ENCODE measurements at places on chromosomes 12 and 14. TPM values are rescaled to one million over a fixed set of nuclear protein-coding genes. Genes with fewer than 3 reads are reported as not detected.

- no peaks in the 10 kb centered on the region for H3K36me3 ChIP-seq
- no peaks in the 10 kb centered on the region for H3K4me1 ChIP-seq
- peak; percentile 65 for DNase-seq
- H3K27me3 ChIP-seq, result no peaks in the 10 kb centered on the region
- peak overlapping the region; percentile 53 for H3K4me3 ChIP-seq
- H3K27ac ChIP-seq, result peak overlapping the region; percentile 80
Measured at GRCh38 chr14:36662543-36663403, 1.1 kb downstream of the PAX9 start.

- no peak for DNase-seq
- H3K27me3 ChIP-seq, result no peaks in the 10 kb centered on the region
- H3K36me3 ChIP-seq, result no peaks in the 10 kb centered on the region
- H3K4me3 ChIP-seq, result no peak overlapping the region
- no peaks in the 10 kb centered on the region for H3K4me1 ChIP-seq
- no peak overlapping the region for H3K27ac ChIP-seq
Measured at GRCh38 chr12:13462450-13462849, 265.9 kb downstream of the EMP1 start.

DNA sequence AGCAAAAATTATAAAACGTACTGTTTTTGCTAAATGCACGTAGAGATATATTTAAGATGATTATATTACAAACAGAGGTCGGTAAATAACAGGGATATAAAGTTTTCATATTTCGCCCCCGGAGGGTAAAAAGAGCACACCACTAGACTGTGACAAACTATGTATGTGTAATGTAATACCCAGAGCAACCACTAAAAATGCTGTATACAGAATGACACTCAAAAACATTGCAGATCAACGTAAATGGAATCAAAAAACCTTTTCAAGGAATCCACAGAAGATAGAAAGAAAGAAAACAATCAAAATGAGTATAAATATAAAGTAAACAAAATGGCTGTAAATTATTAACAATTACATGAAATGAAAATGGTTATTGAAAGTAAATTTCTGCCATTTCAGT lies 37.6 kb upstream of the PRB4 start:
- H3K4me1 ChIP-seq, result no peaks in the 10 kb centered on the region
- no peaks in the 10 kb centered on the region for H3K27me3 ChIP-seq
- H3K27ac ChIP-seq, result no peak overlapping the region
- no peaks in the 10 kb centered on the region for H3K36me3 ChIP-seq

- H3K4me1 ChIP-seq, result no peaks in the 10 kb centered on the region
- H3K4me3 ChIP-seq, result no peak overlapping the region
- DNase-seq, result no peak
- no peak overlapping the region for H3K27ac ChIP-seq
Measured at GRCh38 chr12:128779901-128780300, 43.9 kb downstream of the SLC15A4 start.

- no peaks in the 10 kb centered on the region for H3K36me3 ChIP-seq
- no peaks in the 10 kb centered on the region for H3K27me3 ChIP-seq
- H3K4me3 ChIP-seq, result peak within 1 kb of the TSS; percentile 48
Measured at GRCh38 chr12:51391283-51392123, at the start of gene GALNT6. TSS of gene GALNT6 (minus strand) at chr12:51391406. CDS start at chr12:51379781, 11,625 bp downstream.

DNA sequence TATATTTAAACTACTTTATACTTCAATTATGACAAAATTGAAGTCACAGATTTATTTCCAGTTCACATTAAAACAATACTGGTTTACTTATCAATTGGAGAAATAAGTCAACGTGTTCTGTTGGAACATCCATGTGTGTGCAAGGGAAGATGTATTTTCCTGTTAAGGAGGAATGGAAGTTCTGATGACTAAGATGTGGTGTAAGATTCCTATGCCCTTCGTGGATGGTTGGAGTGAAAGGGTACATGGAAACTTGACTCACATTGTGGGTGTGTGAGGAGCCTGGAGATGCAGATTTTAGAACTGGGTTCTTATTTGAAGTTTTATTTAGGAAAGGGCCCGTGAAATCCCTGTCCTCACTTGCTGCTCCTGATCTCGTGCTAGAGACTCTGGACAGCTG lies 95.3 kb downstream of the CATSPERB start:
- H3K4me3 ChIP-seq, result no peak overlapping the region
- DNase-seq, result no peak
- H3K27me3 ChIP-seq, result no peaks in the 10 kb centered on the region
- H3K36me3 ChIP-seq, result no peaks in the 10 kb centered on the region
- H3K27ac ChIP-seq, result no peak overlapping the region
- no peaks in the 10 kb centered on the region for H3K4me1 ChIP-seq

DNA sequence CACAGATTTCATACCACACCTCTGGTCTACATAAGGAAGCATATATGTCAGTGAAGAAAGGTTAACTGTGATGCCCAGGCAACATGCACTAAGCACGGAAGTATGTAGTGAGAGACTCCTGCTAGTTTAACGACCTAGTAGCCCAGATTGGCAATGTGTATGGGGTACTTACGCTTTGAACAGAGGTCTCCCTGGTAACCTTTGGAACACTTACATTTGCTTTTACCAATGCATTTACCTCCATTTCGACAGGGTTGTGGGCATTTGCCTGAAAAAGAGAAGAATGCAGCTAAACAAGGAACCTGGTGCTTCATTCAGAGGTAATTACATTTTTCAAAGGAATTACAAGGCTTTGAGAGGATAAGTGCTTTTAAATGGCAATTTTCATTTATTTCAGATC lies 65.2 kb downstream of the WIF1 start:
- no peaks in the 10 kb centered on the region for H3K4me1 ChIP-seq
- H3K27me3 ChIP-seq, result no peaks in the 10 kb centered on the region
- no peak overlapping the region for H3K4me3 ChIP-seq
- H3K27ac ChIP-seq, result no peak overlapping the region
- no peaks in the 10 kb centered on the region for H3K36me3 ChIP-seq

Gene RPS26
- 1,659 TPM for total RNA-seq

DNA sequence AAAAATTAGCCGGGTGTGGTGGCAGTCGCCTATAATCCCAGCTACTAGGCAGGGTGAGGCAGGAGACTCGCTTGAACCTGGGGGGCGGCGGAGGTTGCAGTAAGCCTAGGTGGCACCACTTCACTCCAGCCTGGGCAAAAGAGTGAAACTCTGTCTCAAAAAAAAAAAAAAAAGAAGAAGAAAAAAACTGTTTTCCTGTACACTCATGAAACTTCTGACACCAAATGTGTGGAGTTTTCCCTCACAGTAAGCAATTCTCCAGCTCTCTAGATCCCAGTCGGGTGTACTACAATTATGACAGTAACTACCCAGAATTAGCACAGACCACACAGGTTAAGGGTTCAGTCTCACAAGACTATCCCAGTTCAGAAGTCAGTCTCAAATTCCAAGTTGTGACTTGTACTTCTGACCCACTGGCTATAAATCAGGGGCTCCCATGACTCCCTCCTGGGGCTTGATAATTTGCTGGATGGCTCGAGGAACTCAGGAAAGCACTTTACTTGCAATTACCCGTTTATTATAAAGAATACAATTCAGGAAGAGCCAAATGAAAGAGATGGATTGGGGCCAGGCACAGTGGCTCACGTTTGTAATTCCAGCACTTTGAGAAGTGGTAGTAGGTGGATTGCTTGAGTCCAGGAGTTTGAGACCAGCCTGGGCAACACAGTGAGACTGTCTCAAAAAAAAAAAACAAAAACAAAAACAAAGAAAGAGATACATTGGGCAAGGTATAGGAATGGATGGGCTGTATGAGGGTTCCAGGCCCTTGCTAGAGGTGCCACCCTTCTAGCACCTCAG lies 12.4 kb upstream of the ARF6 start:
- H3K4me1 ChIP-seq, result no peaks in the 10 kb centered on the region
- no peaks in the 10 kb centered on the region for H3K27me3 ChIP-seq
- H3K36me3 ChIP-seq, result no peaks in the 10 kb centered on the region
- no peak overlapping the region for H3K27ac ChIP-seq
- H3K4me3 ChIP-seq, result no peak overlapping the region
- no peak for DNase-seq

GRCh38 chr12:96880220-96880619 lies 26.8 kb upstream of the NEDD1 start:
- no peaks in the 10 kb centered on the region for H3K4me1 ChIP-seq
- no peak overlapping the region for H3K4me3 ChIP-seq
- H3K27ac ChIP-seq, result no peak overlapping the region
- no peak for DNase-seq
- H3K27me3 ChIP-seq, result no peaks in the 10 kb centered on the region

Gene AJUBA
- 27.9 TPM for total RNA-seq

DNA sequence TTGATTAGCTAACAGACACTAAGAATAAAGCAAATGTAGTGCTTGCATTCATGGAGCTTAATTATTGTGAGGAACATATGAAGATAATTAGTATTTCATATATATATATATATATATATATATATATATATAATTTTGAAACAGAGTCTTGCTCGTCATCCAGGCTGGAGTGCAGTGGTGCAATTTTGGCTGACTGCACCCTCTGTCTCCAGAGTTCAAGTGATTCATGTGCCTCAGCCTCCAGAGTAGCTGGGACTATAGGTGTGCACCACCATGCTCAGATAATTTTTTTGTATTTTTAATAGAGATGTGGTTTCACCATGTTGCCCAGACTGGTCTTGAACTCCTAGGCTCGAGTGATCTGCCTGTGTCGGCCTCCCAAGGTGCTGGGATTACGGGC lies 1091.6 kb upstream of the TMEM132C start:
- no peak overlapping the region for H3K4me3 ChIP-seq
- no peaks in the 10 kb centered on the region for H3K36me3 ChIP-seq
- no peaks in the 10 kb centered on the region for H3K4me1 ChIP-seq
- no peak overlapping the region for H3K27ac ChIP-seq
- no peak for DNase-seq

Gene RSRC2
- total RNA-seq, result 61.9 TPM

GRCh38 chr12:42504049-42504448 lies 85.5 kb downstream of the PRICKLE1 start:
- H3K27me3 ChIP-seq, result no peaks in the 10 kb centered on the region
- no peak overlapping the region for H3K4me3 ChIP-seq
- no peak for DNase-seq
- no peaks in the 10 kb centered on the region for H3K4me1 ChIP-seq
- H3K27ac ChIP-seq, result no peak overlapping the region
- H3K36me3 ChIP-seq, result no peaks in the 10 kb centered on the region

Gene B4GALNT1
- total RNA-seq, result 6.7 TPM

- H3K27ac ChIP-seq, result no peak overlapping the region
- no peak for DNase-seq
- H3K27me3 ChIP-seq, result no peaks in the 10 kb centered on the region
- no peaks in the 10 kb centered on the region for H3K36me3 ChIP-seq
Measured at GRCh38 chr12:110849221-110849620, 2.4 kb downstream of the CCDC63 start.

GRCh38 chr12:59375633-59376032 lies 220.2 kb upstream of the SLC16A7 start:
- no peaks in the 10 kb centered on the region for H3K4me1 ChIP-seq
- no peak for DNase-seq
- H3K27me3 ChIP-seq, result no peaks in the 10 kb centered on the region
- H3K36me3 ChIP-seq, result no peaks in the 10 kb centered on the region
- H3K4me3 ChIP-seq, result no peak overlapping the region

Gene KRT84
- total RNA-seq, result not detected

Gene TEP1
- total RNA-seq, result 25.8 TPM
